ENCODE measurements at places on chromosomes 5 and 9.

DNA sequence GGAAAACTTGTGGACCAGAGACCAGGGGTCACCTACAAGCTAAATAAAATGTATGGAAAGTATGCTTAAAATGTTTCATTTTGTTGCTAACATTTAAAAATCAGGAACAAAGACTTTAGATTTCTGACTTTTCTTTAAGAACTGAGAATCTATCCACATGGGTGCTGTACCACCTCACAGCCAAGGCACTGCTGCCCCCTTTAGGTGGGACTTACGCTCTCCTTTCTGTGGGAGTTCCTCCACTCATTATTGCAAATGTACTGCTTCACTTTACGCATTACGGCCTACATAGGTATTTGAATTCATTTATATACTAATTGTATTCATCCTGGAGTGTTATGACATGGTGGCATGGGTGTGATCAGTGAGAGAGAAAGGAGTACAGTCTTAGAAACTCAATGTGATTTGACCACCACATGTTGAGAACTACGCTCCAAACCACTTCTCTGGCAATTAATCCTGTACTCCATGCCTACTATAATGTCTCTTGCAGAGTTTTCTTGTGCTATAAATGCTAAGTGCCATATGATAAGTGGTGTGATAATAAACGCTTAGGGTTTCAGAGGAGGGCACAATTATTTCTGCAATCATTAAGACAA lies 24.7 kb upstream of the CETN3 start:
- DNase-seq = peak; percentile 34

DNA sequence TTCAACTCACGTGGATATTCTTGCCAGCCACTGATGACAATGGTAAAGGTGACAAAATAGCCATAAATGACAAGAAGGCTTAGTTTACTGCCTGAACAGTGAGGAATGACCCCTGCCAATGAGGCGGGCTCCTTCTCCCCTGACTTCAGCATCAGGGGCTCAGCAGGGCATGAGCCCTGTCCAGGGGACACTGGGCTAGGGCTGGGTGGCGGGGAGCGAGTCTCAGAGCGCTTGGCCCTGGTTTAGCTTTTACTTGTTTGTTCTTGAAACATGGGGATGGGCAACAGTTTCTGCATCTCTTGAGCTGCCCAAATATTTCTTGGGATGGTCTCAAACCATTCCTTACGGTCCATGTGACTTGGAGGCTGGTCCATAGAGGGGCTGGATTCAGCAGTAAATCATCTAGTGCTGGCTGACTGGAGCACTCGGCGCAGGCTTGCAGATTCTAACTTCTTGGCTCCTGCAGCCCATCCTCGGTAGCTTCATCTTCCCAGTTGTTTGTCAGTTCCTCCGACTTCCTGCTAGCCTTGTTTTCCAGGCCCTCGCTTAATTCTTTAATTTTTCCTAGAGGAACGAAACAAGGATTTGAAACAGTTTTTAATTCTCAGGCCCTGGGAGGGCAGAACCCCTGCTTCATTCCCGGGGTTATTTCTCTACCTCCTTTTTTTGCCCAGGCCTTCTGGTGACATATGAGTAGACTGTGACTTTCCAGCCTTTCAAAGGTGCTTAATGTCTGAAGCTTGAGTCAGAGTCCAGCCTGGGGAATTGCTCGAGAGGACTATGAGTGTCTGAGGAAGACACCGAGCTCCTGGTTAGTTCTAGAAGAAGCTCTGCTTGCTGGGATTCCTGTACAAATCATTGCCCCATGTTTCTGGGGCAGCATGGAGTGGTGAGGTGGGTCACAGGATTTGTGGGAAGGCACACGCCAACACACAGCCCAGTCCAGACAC lies 4.5 kb upstream of the HMCN2 start:
- no peak for DNase-seq

DNA sequence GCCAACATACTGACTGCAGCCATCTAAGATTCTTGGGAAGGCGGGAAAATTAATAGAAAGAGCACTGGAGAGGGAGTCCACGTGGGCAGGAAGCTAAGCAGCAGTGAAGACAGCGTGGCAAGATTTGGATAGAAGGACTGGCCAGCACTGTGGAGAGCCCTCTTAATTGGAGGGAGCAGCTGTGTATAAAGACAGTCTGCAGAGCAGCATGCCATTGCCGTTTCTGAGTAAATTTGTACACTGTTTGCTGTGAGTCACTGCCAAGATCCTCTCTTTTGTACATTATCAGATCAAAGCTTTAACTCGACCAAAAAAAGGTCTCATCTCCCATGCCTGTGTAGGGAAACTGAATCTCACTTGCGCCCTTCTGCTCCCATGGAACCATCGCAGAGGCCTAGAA lies 45.3 kb downstream of the INSYN2B start:
- no peak for DNase-seq

GRCh38 chr9:12425878-12426864 lies 267.0 kb upstream of the TYRP1 start:
- peak; percentile 48 for DNase-seq

GRCh38 chr9:137406876-137407589 lies 15.9 kb downstream of the EXD3 start:
- DNase-seq = peak; percentile 20

DNA sequence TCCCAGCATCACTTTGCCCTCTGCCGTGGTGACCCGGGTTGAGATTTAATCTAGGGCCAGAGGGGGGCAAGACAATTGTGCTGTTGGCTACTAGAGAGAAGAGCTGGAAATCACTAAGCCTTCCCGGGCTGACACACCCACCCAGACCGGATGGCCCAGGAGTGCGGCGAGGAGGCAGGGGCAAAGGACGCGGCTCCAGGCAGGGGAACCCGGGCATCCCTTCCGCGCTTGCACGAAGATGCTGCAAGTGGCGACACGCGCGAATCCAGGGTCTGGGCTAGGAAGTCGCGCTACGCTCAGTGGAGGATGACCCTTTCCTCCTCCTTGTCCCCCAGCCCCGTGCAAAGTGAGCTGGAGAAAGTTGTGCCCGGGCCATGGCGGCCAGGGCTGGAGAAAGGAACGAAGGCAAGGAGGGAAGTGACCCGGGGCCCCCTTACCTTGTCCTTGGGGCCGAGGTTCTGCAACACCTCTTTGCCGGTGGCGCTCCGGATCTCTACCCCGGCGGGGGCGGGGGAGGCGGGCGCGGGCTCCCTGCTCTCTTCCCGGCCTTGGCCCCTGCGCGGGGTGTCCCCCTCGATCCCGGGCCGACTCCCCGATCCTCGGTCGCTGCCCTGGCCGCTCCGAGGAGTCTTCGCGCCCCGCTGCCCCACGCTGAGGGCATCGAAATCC lies 693 bp downstream of the DPYSL3 start:
- no peak for DNase-seq

- no peak for DNase-seq
Measured at GRCh38 chr5:56142614-56143372, 90.3 kb downstream of the ANKRD55 start.

- DNase-seq = no peak
Measured at GRCh38 chr5:80154749-80155148, 101.1 kb downstream of the SERINC5 start.

GRCh38 chr5:34657274-34657921 lies 1.3 kb downstream of the RAI14 start:
- DNase-seq = no peak

DNA sequence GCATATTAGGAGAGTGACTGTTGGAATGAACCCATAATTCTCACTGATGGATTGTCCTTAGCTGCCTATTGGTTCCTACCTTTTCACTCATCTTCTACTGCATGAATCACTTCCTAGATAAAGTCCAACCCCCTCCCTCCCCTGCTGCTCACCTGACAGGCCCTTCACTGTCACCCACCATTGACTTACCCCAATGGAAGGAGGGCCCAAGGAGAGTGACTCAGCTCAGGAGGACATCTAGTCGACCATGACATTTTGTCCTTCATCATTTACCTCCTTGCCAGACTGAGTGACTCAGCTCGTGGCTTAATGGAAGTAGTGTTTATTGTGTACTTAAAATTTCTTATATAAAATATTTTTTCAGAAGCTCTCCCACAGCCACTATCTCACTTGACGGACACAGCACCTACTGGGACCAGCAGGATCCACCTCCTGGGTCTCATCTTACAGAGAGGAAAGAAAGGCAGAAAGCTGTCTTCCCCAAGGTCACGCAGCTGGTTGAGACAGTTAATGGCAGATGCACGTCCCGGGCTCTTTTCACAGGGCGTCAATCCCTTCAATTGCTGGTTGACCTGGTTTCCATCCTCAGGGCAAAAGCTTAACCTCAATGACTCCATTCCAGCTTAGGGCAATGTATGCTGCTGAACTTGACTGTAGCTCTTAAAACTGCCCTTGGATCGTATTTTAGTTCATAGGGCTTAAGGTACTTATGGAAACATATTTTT lies 142.3 kb downstream of the MARCHF11 start:
- no peak for DNase-seq
